ENCODE measurements at places on chromosomes 12 and 14. TPM values are rescaled to one million over a fixed set of nuclear protein-coding genes. Genes with fewer than 3 reads are reported as not detected.

GRCh38 chr12:124759841-124760503, 103.7 kb downstream of the SCARB1 start:
- H3K4me3 ChIP-seq, result no peak overlapping the region
- H3K27me3 ChIP-seq, result no peaks in the 10 kb centered on the region
- no peak for DNase-seq

DNA sequence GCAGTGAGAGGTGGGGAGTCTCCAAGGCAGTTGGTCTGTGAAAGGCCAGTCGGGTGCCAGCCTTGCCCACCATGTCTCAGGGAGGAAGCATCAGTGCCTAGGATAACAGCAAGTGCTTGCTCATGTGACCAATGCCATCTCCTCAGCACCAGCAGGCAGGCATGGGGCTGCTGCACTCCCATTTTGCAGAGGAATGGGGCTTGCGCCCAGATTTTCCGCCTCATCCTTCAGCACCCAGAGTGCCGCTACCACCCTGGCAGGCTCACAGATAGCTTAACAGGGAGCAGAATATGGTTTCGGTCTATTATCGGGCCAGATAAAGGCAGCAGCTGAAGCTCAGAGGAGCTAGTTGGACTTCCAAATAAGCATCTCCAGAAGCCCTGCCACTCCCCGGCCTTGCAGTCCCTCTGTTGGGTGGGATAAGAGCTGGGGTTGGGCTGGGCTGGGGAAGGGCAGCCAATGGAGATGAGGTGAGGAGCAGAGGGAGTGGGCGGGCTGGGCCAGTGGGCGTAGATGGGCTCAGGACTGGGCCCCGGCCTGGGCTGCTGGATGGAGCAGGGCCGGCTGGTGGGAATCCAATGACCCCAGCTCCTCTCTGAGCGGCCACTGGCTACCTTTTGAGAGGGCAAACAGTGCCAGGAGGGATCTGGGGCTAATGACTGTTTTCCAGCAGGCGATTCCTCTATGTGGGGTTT, 8.4 kb upstream of the KRT80 start:
- H3K36me3 ChIP-seq, result no peaks in the 10 kb centered on the region
- H3K27ac ChIP-seq, result no peak overlapping the region
- no peak for DNase-seq
- no peaks in the 10 kb centered on the region for H3K4me1 ChIP-seq
- H3K27me3 ChIP-seq, result no peaks in the 10 kb centered on the region
- H3K4me3 ChIP-seq, result no peak overlapping the region

DNA sequence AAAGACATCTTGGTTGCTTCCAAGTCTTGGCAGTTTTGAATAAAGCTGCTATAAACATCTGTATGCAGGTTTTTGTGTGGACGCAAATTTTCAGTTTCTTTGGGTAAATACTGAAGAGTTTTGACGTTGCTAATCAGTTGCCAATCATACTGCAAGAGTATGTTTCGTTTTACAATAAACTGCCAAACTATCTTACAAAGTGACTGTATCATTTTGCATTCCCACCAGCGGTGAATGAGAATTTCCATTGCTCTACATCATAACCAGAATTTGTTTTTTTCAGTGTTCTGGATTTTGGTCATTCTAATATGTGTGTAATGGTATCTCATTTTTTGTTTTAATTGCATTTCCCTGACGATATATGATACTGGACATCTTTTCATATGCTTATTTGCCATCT, 190.8 kb upstream of the PARP11 start:
- H3K27ac ChIP-seq, result no peak overlapping the region
- H3K27me3 ChIP-seq, result no peaks in the 10 kb centered on the region
- no peaks in the 10 kb centered on the region for H3K36me3 ChIP-seq

DNA sequence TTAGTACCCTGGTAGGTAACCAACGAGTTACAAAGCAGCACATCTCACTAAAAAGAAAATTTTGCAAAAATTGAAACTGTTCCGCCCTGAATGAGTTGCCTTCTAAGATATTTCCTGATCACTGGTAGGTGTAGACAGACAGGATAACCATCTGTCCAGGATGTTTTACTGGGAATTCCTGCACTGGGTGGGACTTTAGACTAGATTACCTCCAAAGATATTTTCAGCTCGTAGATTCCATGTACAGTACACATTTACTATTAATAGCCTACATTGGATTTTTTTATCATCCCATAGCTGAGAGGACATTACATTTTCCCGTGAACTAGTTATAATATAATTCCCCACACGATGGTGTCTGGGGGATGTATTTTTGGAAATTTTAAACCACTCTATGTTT, 139.6 kb downstream of the DYRK2 start:
- no peak for DNase-seq
- H3K27ac ChIP-seq, result no peak overlapping the region
- no peaks in the 10 kb centered on the region for H3K27me3 ChIP-seq
- no peaks in the 10 kb centered on the region for H3K4me1 ChIP-seq
- H3K4me3 ChIP-seq, result no peak overlapping the region

GRCh38 chr12:113469949-113470743, 1.5 kb downstream of the LHX5 start:
- no peak for DNase-seq
- H3K4me1 ChIP-seq, result peaks cover 21% of the 10 kb centered on the region
- H3K27ac ChIP-seq, result no peak overlapping the region

- H3K27me3 ChIP-seq, result no peaks in the 10 kb centered on the region
- no peaks in the 10 kb centered on the region for H3K4me1 ChIP-seq
- no peaks in the 10 kb centered on the region for H3K36me3 ChIP-seq
- H3K27ac ChIP-seq, result no peak overlapping the region
Observed at GRCh38 chr12:9763025-9763424, 2.3 kb upstream of the CD69 start.

MYF6 gene
- total RNA-seq, result not detected

KIF5A gene
- 7.8 TPM for total RNA-seq
